ENCODE measurements at places on chromosomes 6 and 20. TPM values are rescaled to one million over a fixed set of nuclear protein-coding genes. Genes with fewer than 3 reads are reported as not detected.

Gene SLC32A1
- polyA plus RNA-seq: 1.4 TPM

Gene GMPR
- 12.9 TPM for polyA plus RNA-seq

Gene PNLDC1
- polyA plus RNA-seq: 0.25 TPM

Gene IL20RA
- 1.4 TPM for polyA plus RNA-seq

Gene MCHR2
- 0.03 TPM for polyA plus RNA-seq

Gene IL17F
- polyA plus RNA-seq: 0.37 TPM

Gene PRR18
- polyA plus RNA-seq: 0.30 TPM

Gene BMP2
- polyA plus RNA-seq: 22.6 TPM

Gene OR14J1
- not detected for polyA plus RNA-seq

Gene TSPO2
- polyA plus RNA-seq: 0.69 TPM

Gene TTBK1
- polyA plus RNA-seq: 0.39 TPM

Gene IMPG1
- polyA plus RNA-seq: 3.5 TPM

Gene GSTA2
- not detected for polyA plus RNA-seq

Gene PMEPA1
- polyA plus RNA-seq: 21.5 TPM

Data from right renal pelvis (tissue), 4 donors.